Tibial nerve (tissue), 4 donors: ENCODE measurements at places on chromosomes 2 and 18.
A peak's percentile ranks its signal among the peaks of the same experiment; 100 is the strongest.

DNA sequence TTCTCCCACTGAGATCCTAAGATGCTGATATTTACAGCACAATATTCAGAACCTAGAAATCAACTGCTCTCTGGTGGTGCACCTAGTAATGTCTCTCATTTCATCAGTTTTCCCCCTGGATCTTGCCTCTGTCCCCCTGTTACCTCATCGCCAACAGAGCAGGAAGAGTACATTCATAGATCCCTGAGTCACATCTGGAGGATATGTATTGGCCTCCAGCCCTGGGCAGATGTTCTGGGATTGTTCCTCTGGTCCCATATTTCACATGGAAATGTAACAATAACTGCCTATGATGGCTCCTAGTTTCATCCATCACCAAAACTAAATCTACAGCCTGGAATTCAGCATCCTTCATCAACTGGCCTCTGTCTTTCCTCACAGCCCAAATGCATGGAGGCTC is 278.8 kb upstream of the SLC14A2 start:
- no peaks in the 10 kb centered on the region for H3K27me3 ChIP-seq
- no peaks in the 10 kb centered on the region for H3K4me1 ChIP-seq
- H3K36me3 ChIP-seq: no peaks in the 10 kb centered on the region
- no peak overlapping the region for H3K4me3 ChIP-seq
- no peak overlapping the region for H3K27ac ChIP-seq

GRCh38 chr2:109478906-109479493 is 134.8 kb downstream of the SEPTIN10 start:
- no peaks in the 10 kb centered on the region for H3K4me1 ChIP-seq
- no peaks in the 10 kb centered on the region for H3K36me3 ChIP-seq
- H3K4me3 ChIP-seq: no peak overlapping the region
- H3K27ac ChIP-seq: no peak overlapping the region

DNA sequence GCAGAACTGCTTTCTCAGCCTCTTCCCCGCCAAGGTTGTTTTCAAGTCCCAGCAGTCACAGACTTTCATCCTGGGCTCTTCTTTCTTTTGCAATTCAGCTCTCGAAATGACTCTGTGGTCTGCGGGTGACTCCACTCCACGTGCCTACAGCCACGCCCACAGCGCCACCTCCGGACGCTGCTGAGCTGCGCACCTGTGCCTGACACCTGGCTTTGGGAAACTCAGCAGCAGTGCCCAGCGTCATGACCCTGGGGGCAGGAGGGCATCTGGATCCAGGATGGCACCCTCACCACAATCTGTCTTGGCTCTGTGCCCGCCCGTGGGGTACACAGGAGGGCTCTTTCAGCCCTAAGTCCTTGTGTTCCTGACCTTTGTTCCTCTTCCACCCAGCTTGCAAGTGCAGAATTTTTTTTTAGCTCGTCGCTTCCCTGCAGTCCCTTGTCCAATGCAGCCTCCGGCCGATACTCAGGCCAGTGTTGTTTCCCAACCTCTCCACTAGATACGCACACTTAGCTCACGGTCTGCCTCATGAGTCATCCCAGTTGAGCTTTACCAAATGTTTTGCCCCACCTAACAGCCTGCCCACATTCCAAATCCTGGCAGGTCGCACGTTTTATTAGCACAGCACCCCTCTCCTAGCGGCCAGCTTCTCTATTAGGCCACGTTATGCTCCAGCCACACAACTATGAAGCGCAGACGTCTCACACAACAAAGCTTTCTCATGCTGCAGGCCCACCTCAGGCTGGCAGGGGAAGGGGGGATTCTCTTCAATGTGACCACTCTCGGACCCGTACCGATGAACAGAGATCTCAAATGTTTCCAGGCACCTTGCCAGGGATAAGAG is 6.5 kb upstream of the CAPN10 start:
- no peak for DNase-seq
- H3K27me3 ChIP-seq: no peaks in the 10 kb centered on the region
- peaks cover 64% of the 10 kb centered on the region for H3K36me3 ChIP-seq
- H3K4me3 ChIP-seq: peak overlapping the region; percentile 7
- peak overlapping the region; percentile 77 for H3K27ac ChIP-seq

GRCh38 chr2:89844221-89844943 is 1152.9 kb downstream of the RPIA start:
- no peaks in the 10 kb centered on the region for H3K36me3 ChIP-seq
- H3K4me1 ChIP-seq: no peaks in the 10 kb centered on the region
- no peak overlapping the region for H3K27ac ChIP-seq
- H3K4me3 ChIP-seq: no peak overlapping the region

DNA sequence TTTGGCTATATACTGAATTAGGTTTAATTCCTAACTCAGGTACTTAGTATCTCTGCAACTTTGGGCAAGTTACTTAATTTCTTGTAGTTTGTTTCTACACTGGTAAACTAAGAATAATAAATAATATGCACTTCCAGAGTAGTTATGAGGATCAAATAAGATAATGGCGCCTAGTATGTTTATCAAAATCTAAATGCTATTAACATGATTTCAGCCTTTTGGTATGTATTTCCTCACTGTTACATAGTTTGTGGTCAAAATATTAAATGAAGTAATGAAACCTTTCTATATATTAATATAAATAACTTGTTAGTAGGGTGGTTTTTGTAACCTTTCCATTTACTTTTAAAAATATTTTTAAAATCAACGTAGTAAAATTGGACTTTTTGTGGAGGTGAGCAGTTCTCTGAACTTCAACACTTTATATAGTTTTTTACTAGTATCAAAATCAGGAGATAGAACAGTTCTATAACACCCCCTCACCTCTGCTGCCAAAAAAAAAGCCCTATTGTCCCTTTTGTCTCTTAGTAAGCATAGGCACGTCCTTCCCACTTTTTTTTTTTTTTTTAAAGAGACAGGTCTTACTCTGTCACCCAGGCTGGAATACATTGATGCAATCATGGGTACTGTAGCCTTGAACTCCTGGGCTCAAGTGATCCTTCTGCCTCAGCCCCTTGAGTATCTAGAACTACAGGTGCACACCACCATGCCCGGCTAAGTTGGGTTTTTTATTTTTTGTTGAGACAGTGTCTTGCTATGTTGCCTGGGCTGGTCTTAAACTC is 44.8 kb downstream of the RAB3GAP1 start:
- no peaks in the 10 kb centered on the region for H3K27me3 ChIP-seq
- no peak overlapping the region for H3K4me3 ChIP-seq
- no peak overlapping the region for H3K27ac ChIP-seq
- no peaks in the 10 kb centered on the region for H3K36me3 ChIP-seq
- no peak for DNase-seq

DNA sequence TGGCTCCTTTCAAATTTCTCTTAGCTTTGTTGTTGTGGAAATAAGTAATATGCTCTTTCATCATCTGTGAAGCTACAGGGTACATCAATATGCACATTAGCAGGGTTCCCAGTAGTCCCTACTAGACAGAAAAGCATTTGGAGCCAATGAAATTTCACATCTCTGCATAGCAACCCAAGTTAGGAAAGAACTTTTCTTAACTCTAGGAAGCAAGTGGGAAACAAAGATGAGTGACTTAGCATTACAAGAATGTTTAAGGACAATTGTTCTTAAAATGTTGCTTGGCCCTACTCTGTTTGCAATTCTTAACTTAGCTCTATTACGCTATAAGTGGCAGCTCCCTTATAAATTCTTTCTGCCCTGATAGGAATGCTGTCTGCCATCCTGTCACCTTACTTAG is 39.6 kb downstream of the ZEB2 start:
- peaks cover 29% of the 10 kb centered on the region for H3K4me1 ChIP-seq
- H3K36me3 ChIP-seq: no peaks in the 10 kb centered on the region
- DNase-seq: no peak
- no peak overlapping the region for H3K4me3 ChIP-seq
- peak overlapping the region; percentile 70 for H3K27ac ChIP-seq
- H3K27me3 ChIP-seq: no peaks in the 10 kb centered on the region

DNA sequence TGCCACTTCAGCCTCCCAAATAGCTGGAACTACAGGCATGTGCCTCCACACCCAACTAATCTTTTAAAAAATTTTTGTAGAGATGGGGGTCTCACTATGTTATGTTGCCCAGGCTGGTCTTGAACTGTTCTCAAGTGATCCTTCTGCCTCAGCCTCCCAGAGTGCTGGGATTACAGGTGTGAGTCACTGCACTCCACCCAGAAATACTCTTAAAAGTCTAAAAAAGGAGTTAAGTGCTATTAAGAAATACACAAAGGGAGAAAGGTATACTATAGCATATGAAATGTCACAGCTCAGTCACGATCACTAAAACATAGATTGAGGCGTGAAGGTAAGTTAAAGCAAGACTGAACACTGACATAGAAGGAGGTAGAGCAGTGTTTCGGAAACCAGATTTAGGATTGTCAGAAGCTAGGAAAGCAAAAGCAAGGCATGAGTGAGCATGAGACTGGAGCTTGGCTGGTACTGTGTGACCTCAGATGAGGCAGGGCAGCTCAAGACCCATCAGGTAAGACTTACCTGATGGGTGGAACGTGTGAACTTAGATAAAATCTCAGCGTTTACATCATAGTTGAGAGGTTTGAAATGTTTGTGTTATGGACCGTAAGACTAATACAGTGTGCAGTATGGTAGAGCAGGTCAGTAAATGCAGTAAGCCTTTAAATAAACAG is 9.2 kb downstream of the CCNYL1 start:
- H3K4me1 ChIP-seq: peaks cover 14% of the 10 kb centered on the region
- no peak overlapping the region for H3K4me3 ChIP-seq
- no peak overlapping the region for H3K27ac ChIP-seq
- H3K36me3 ChIP-seq: no peaks in the 10 kb centered on the region
- no peak for DNase-seq
- H3K27me3 ChIP-seq: no peaks in the 10 kb centered on the region

- H3K27ac ChIP-seq: no peak overlapping the region
- H3K4me1 ChIP-seq: peaks cover 18% of the 10 kb centered on the region
- H3K27me3 ChIP-seq: no peaks in the 10 kb centered on the region
- DNase-seq: no peak
- H3K4me3 ChIP-seq: no peak overlapping the region
These were observed 46.0 kb upstream of the SERTAD2 start for GRCh38 chr2:64699712-64700111.

GRCh38 chr2:207459990-207460757 is 69.6 kb upstream of the CREB1 start:
- no peaks in the 10 kb centered on the region for H3K27me3 ChIP-seq
- no peak overlapping the region for H3K27ac ChIP-seq
- H3K36me3 ChIP-seq: no peaks in the 10 kb centered on the region
- H3K4me1 ChIP-seq: no peaks in the 10 kb centered on the region
- no peak for DNase-seq

DNA sequence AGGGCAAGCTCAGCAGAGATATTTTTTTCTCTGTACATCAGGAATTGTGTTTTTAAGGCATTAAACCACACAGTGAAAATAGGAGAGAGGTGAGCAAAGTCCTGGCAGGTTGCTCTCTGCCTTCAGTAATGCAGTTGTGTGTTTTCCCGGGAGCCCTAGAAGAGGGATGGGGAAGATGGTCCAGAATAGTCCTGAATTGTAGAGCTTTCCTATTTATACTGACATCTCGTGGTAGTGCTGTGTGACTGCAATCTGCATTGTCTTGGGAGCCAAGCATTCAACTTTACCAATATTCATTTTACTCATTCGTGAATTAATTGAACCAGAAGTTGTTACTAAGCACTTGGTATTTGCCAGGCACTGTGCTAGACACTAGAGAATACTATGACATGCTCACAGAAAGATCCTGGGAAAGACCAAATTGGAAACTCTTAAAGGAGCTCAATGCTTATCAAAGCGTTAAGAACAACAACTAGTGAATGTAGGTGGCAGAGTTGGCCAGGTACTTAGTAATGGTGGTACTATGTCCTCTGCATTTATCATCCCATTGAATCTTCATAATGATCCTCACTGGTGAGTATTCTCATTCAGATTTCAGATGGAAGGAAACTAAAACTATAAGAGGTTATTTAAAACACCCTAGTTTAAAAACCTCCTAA is 214.6 kb downstream of the TRIB2 start:
- H3K36me3 ChIP-seq: no peaks in the 10 kb centered on the region
- no peaks in the 10 kb centered on the region for H3K27me3 ChIP-seq
- no peak overlapping the region for H3K4me3 ChIP-seq
- H3K27ac ChIP-seq: peak overlapping the region; percentile 12
- DNase-seq: no peak

GRCh38 chr2:164771897-164772296 is 69.7 kb downstream of the COBLL1 start:
- no peaks in the 10 kb centered on the region for H3K36me3 ChIP-seq
- no peak overlapping the region for H3K4me3 ChIP-seq
- no peak overlapping the region for H3K27ac ChIP-seq
- no peaks in the 10 kb centered on the region for H3K4me1 ChIP-seq

DNA sequence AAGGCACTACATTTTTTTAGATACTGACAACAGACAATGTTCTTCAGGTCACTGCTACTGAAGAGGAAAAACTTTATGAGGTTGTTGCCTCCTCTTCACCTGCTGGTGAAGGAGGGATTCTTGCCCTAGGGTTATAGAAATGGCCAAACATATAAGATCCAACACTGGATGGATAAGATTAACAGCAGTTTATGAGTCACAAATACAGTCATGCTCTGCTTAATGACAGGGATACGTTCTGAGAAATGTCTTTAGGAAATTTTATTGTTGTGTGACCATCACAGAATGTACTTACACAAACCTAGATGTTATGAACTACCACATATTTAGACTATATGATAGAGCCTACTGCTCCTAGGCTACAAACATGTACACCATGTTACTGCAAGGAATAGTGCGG is 57.4 kb upstream of the AMMECR1L start:
- H3K27me3 ChIP-seq: no peaks in the 10 kb centered on the region
- H3K4me3 ChIP-seq: no peak overlapping the region
- no peak for DNase-seq
- H3K4me1 ChIP-seq: no peaks in the 10 kb centered on the region
- H3K27ac ChIP-seq: no peak overlapping the region

DNA sequence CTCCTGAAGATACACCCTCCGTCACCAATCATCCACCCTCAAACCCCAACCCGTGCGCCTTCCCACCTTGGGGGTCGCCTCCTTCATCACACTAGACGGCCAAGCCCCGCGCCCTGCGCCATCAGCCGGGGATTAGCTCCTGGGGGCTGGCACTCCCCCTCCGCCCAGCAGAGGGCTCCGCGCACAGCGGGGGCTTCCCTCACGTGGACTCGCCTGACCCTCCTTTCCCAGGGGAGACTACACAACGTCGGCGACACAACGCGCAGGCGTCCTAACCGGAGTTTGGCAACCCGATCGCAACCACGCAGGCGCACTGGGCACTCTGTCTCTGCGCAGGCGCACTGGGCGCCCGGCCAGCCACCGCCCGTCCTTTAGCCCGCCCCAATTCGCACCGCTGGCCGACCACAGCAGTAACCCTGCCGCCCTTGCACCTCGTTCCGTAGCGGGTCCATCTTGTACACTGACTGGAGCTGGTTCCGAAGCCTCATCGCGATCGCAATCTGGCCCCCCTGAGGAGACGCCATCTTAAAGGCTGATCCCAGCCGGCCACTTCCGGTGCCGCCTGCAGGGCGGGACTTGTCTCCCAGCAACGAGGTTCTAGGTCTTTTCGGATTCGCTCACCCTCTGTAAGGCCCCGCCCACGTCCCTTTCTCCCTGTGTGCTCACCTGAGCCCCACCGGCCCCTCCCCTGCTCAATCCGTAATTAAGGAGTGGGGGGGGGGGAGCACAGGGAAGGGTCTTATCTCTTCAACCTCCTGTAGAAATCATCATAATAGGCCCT is at the start of gene PCGF1:
Gene PCGF1 (minus strand): TSS at position 551 of the 781 bp plus-strand sequence. CDS start 27 bp downstream, at position 524.
- DNase-seq: peak; percentile 99
- H3K4me1 ChIP-seq: peaks cover 22% of the 10 kb centered on the region
- no peaks in the 10 kb centered on the region for H3K36me3 ChIP-seq
- peaks cover 23% of the 10 kb centered on the region for H3K27me3 ChIP-seq
- peak within 1 kb of the TSS; percentile 94 for H3K27ac ChIP-seq

- peak overlapping the region; percentile 37 for H3K27ac ChIP-seq
- H3K4me1 ChIP-seq: peaks cover 48% of the 10 kb centered on the region
- H3K4me3 ChIP-seq: no peak overlapping the region
- H3K27me3 ChIP-seq: no peaks in the 10 kb centered on the region
- DNase-seq: no peak
- H3K36me3 ChIP-seq: peaks cover 7% of the 10 kb centered on the region
These were observed 133.5 kb downstream of the SPTBN1 start for GRCh38 chr2:54589340-54590215.
